Stimulated activated CD4-positive, alpha-beta T cell treated with anti-CD3 and anti-CD28 coated beads, Interleukin-4, amount 100 ng/mL, for 1 hour (primary cell): ENCODE measurements at places on chromosomes 4 and X.

GRCh38 chrX:118373538-118373937 lies 27.6 kb downstream of the WDR44 start:
- DNase-seq: no peak

DNA sequence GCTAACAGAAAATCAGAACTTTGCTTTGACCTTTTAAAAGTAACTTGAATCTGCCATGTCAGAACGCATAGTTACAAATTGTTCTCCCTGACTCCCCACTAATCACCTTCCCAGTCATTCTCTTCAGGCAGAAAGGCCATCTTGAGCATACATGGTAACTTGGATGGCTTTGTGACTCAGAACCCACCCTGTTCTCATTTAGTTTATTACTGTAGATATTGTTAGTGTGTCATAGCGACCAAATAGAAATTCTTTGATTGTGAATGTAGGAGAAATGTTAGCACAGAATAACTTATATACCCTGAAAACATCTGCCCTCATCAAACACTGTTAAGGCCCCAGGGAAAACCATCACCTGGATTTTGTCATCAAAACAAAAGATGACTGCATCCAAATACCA lies 382.0 kb downstream of the MAGEB5 start:
- DNase-seq: no peak

DNA sequence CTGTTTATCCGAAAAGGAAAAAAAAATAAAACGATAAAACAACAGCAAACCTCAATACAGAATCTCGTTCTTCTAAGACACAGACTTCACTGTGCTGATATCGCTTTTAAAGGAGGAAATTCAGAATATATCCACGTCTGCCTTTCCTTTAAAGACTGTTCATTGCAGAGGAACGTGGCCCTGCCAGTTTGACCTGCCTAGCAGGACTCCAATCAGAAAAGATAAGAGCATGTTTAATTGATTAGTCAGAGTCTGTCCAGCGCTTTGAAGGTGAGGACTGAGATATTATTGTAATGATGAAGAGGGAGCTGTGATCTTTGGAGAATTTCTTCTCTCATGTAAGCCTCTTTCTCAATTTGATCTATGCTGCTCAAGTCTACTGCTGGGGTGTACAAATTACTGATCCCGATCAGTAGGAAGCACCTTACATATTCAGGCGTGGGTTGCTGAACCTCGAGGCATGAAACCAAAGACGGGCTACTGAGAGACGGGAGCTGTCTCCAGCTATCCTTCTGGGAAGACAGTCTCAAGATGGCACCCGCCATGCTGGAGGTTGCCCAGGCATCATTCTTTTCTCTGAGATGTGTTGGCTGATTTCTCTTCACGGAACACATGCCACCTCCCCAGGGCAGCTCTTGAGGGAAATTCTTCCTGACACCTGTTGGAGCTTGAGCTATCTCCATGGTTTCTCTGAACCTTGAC lies 146.1 kb downstream of the SHOX start:
- no peak for DNase-seq

GRCh38 chr4:63618883-63619718 lies 790.1 kb downstream of the TECRL start:
- DNase-seq: no peak

DNA sequence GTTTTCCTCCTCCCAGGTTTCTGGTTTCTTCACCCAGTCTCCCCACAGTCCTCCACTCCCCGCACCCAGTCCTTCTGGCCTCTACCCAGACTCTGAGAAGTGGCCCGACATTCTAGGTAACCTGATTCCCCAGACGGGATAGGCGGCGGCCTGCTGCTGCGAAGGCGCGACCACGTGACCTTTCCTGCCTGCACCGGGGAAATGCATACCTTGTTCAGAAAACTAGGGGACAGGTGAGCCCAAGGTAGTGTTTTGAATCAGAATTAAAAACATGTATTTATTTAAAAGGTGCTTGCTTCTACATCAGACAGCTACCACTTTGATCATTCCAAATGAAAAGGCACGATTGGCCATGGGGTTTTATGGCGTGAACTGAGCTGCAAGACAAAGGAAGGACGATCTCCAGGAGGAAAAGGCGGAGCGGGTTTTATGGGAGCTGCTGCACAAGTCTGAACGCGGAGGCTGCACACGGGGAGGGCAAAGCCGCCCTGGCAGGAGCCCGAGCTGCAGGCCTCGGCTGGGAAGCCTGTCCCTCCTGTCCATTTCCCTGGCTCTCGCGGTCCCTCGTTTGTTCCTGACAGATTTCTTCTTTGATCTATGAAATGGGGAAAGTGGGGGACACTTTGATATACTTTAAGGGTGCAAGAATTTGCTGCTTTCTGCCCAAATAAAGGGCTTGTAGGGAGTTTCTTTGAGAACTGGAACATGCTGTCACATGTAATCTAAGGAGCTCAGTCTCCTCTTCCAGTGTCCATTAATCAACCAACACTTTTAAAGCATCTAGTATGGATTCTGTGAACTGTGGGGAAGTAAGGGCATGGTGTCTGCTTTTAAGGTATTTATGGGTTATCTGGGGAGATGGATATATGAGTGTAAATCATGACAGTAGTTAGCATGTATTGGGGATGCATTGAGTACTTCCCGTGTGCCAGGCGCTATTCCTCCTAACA lies 150.9 kb downstream of the SPRY1 start:
- DNase-seq: no peak

DNA sequence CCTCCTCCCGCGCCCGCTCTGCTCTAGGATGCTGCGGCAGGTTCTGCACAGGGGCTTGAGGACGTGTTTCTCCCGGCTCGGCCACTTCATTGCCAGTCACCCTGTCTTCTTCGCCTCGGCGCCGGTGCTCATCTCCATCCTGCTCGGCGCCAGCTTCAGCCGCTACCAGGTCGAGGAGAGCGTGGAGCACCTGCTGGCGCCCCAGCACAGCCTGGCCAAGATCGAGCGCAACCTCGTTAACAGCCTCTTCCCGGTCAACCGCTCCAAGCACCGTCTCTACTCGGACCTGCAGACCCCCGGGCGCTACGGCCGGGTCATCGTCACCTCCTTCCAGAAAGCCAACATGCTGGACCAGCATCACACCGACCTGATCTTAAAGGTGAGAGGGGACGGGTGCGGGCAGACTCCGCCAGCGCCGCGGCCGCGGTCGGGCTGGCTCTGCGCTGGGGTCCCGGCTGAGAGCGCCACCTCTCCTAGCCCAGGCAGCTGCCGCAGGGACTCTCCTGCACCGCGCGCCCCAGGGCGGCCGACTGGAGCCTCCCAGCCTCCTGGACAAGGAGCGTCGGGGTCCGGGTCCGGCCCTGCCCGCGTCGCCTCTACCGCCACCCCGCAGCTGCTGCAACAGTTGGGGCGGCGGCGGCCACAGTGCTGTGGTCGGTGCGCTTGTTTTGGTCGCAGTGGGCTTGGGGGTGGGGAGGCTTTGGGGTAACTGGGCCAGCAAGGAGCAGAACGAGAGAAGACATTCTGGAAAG lies at the start of gene PTCHD1:
TSS of gene PTCHD1 (plus strand) at position 2 of the 752 bp plus-strand sequence. CDS start at position 29, 27 bp downstream.
- peak; percentile 2 for DNase-seq

GRCh38 chrX:21638311-21638710 lies 19.8 kb downstream of the KLHL34 start:
- DNase-seq: no peak

DNA sequence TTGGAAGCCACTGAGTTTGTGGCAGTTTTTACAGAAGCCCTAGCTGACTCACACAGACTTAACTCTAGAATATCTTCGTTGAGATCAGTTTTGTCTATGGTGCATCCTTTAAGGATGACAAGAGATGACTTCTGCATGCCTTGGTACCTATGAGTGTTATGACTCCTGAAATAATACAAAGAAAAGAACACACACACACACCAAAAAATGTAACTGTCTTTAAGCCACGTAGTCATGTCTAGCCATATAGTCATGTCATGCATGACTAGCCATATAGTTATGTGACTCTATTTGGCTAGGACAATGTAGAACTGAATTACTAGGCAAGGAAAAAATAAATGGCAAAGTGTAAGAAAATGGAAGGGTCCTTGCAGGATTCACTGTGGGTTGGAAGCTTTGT lies 447.8 kb downstream of the NLGN4X start:
- DNase-seq: no peak

DNA sequence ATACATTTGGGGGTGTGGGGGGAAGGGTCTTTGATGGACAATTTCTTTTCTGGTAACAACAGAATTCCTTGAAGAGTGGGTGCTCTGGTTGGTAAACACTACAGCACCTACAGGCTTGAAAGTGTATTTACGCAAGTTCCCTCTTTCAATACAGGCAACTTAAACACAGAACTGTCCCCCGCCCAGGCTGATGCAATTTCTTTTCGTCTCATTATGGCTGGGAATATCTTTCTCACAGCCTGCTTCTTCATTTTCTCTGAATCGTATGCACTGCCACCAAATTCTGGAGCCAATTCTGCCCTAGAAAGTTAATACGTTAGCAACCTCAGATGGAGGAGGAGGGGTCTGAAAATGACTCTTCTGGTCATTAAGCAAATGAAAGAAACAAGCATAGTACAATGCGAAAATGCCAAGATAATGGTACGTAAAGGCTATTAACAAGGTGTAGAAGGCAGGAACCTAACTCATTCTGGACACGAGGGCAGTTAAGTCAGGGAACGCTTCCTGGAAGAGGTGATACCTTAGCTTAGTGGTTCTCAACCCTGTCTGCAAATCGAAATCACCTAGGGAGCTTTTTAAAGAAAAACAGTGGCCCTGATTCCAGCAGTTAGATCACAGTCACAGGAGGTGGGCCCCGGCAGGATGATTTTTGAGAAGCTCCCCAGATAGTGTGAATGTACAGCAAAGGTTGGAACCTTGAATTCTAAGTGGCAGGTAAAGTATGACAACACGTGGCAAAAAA lies 1.0 kb downstream of the AGA start:
- no peak for DNase-seq

- no peak for DNase-seq
These were observed 20.9 kb downstream of the PAGE4 start for GRCh38 chrX:49850028-49850427.

DNA sequence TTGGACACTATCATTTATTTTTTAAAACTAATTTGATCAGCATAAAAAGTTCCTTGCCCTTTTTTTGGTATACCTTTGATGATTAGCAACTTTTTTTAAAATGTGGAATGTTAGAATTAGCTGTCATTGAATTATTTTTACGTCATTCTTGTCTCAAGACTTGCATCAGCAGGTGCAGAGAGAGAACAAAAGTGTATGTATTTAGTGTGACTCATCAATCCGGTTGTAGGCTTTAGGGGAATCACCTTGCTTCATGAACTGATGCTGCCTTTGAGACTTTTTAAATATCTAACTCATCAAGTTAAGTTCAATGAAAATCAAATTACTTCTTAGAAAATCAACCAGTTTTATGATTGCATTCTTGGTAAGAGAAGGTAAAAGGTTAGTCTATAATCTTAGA lies 125.1 kb downstream of the ARX start:
- DNase-seq: no peak

DNA sequence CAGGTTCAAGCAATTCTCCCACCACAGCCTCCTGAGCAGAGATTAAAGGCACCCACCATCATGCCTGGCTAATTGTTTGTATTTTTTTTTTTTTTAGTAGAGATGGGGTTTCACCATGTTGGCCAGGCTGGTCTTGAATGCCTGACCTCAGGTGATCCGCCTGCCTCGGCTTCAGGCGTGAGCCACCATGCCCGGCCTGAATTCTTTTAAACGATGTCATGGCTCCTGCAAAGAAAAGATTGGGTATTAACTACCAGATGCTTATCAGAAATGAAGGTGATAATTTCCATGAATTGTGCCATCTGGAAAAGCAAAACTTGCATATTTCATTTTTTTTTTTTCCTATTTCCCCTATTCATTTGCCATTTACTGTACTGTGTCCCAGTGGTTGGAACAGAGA lies 195.7 kb upstream of the IGFBP7 start:
- no peak for DNase-seq

GRCh38 chr4:176268963-176269362 lies at the start of gene ASB5:
ASB5 (minus strand) TSS chr4:176269222; CDS start chr4:176269108, 114 bp downstream.
- no peak for DNase-seq

DNA sequence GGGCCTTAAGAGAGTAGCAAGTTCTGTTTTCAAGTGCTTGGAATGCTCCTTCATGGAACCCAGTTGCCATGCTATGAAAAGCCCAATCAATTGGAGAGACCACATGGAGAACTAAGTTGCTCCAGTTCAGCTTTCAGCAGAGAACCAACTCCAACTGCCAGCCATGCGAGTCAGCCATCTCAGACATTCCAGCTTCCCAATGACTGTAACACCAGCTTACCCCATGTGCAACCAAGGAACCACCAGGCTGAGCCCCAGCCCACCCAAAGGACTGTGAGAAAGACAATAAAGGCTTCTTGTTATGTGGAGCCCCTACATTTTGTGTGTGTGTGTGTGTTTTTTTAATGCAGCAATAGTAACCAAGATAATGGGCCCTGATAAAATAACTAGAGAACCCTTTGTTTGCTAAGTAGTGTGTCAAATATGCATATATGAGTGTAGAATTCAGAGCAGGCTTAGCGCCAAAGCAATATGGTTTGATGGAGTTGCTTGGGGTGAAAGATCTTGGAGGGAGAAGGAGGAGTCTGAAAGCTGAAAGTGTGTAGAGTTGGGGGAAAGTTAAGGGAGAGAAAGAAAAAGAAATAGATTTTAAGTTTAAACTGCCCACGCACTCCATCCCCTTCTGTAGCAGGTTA lies 35.0 kb upstream of the CCKAR start:
- no peak for DNase-seq

GRCh38 chr4:106149911-106150310 lies 166.1 kb downstream of the TBCK start:
- no peak for DNase-seq

- DNase-seq: no peak
These were observed 50.3 kb downstream of the EFNB1 start for GRCh38 chrX:68878977-68879645.

DNA sequence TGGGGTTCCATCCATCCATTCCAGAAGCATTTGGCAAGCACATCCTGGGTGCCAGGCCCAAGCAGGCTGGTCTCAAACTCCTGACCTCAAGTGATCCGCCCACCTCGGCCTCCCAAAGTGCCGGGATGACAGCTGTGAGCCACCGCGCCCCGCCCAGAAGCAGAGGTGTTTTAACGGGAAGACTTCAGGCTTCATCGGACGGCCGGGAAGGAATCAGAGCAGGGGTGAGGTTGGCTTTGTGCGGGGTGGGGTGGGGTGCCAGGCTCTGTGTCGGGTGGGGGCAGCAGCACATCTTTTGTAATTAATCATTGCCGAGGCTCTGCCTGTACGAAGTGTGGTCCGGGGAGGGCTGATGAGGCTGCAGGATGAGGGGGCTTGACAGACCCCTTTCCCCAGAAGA lies 5.1 kb upstream of the SLC25A6 start:
- DNase-seq: no peak

GRCh38 chr4:148164557-148164956 lies 277.7 kb downstream of the NR3C2 start:
- no peak for DNase-seq

GRCh38 chr4:99457270-99457669 lies 22.1 kb upstream of the ADH7 start:
- no peak for DNase-seq

GRCh38 chrX:103063191-103063845 lies 653 bp downstream of the BEX1 start:
- no peak for DNase-seq

DNA sequence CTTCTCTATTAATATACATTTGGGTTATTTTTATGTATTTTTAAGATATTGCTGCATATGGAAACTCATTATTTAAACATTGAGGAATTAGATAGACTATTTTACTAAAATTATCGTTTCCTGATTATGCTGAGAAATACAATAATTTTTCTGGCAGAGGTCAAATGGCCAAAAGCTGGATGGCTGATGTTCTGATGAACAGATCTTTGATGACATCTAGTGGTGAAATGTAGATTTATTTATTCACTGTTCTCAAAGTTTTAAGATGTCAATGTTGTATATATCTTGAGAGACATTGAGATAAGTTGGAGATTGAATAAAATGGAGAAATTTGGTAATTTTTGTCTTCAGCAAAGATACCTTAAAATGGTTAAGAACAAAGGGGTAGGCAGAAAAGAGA lies 96.2 kb downstream of the UGT8 start:
- no peak for DNase-seq

- DNase-seq: no peak
These were observed 107.9 kb downstream of the LDB2 start for GRCh38 chr4:16790508-16790907.
